Stimulated activated CD4-positive, alpha-beta T cell treated with anti-CD3 and anti-CD28 coated beads, Interleukin-4, amount 100 ng/mL, for 24 hours (primary cell): ENCODE measurements at places on chromosomes 5 and 9.

GRCh38 chr9:14525856-14526255, 167.4 kb downstream of the ZDHHC21 start:
- no peak for DNase-seq

DNA sequence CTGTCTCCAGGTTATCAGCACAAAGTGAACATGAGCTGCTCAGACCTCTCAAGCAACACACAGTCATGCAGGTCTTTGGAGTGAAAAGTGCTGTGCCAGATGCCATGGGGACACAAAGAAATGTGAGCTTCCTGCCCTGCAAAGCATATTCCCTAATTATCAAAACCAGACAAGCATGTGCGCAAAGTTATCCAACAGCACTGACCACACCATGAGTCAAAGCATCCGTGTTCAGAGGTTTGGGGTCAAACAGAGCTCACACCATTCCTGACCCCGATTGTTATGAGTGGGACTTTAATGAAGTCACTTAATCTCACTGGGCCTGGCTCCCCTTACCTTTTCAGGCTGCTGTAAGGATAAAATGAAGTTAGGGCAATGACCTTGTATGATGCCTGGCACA, 138.5 kb downstream of the SLIT3 start:
- DNase-seq: no peak

- DNase-seq: no peak
These were observed 98.2 kb downstream of the GHR start for GRCh38 chr5:42521406-42521805.

- DNase-seq: no peak
These were observed 251.9 kb downstream of the BNC2 start for GRCh38 chr9:16618524-16618923.

DNA sequence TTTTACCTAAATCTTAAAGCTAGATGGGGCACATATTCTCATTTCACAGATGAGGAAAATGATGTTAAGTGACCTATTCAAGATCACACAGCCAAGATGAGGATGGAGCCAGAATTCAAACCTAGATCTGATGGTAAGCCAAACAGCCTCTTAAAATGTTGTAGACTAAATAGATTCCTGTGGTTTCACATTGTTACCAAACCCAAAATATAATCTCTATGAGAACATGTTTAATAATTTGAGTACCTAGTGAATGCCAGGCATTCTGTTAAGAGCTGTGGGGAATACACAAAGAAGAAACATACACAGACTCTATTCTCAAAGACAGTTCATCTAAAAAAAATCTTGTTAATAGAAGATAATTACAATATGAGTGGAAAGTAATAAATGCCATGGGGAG, 25.2 kb downstream of the HOMER1 start:
- no peak for DNase-seq

DNA sequence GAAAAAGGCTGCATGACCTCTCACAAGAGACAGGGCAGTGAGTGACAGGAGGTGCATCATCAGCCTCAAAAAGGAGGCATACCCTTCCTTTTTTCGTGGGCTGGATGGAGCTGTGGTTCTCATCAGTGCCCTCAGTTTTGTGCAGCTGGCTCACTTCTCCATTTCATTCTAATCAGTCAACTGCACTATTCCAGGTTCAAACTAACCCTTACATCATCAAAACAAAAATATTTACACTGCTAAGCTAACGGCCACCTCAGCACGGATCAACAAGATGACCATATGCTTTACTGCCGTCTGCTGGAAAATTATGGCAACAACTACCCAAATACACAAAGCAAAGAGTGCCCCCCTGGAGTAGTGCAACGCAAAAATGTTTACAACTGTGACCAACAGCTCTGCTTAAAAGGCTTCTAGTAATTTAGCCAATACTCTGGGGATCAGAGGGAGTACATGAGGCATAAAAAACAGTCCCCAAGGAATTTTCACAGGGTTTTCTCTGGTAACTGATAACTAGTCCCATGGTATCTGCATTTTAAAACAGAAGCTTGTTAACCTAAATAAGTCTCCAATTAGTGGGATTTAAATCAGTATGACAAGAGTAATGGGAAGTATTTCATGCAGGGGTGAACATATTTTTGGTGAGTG, 10.8 kb downstream of the KCNV2 start:
- no peak for DNase-seq

GRCh38 chr5:34655354-34655991, 655 bp upstream of the RAI14 start:
- peak; percentile 28 for DNase-seq

DNA sequence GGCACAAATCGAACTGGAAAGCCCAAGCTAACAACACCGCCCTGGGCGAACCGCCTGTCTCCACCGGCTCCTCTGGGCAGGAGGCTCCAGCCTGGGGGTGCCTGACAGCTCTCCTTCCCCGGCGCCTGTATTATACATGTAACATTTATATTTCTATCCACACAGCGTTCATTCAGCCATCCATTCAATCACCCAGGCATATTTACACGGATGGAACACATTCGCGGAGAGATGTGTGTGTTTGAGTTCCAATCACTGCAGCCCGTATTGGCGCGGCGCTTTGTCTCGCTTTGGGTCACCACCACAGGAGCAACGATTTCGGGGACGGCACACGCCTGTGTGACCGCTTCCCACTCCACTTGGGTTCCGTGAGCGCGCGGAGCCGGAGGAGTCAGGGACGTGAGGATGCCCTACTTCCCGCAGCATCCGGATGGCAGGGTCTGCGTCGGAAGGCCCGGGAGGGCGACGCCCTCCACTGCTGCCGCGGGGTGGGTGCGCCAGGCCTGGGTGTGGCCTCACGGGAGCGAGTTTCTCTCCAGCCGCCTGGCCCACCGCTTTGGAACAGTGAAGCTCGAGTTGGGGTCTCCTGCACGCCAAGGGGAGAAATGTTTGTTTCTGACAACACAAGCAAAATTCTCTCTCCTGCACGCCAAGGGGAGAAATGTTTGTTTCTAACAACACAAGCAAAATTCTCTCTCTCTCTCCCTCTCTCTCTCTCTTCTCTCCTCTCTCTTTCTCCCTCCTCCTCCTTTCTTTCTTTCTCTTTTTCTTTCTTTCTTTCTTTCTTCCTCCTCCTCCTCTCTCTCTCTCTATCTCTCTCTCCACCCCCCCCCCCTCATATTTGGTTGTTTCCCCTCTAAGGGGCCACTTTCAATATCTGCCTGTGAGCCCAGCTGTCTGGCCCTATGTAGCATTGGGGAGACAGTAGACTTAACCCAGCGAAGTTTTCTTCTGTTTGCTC, 1.1 kb upstream of the SV2C start:
- DNase-seq: no peak

DNA sequence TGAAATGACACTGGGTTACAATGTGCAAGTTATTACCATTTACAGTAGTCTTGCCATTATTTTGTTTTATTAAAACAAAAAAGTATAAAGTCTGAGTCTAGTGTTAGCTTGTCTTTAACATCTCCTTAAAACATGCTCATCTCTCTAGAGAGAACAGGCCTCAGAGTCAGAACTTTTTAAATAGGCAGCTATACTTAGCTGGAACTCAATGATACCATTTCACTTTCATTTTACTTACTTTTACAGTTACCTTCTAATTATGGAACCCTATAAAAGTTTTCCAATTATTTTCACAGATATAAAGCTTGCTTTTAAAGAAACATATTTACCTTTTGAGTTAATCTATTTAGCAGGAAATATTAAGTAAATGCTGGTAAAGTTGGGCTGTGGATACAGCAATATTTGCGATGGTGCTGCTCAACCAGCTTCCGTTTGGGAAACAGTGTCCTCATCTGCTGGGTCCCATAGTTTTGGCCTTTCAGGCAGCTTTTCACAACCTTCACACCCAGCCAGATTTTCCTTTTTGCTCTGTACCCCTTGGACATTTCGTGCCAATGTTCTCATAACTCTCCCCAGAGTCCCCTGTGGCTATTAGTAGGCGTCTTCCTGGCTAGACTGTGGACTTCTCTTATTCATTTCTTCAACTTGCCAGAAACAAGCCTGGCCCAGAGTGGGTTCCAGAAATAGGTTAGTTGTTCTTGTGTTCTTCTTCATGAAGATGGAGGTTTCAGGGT, 36.3 kb upstream of the UBTD2 start:
- DNase-seq: no peak

DNA sequence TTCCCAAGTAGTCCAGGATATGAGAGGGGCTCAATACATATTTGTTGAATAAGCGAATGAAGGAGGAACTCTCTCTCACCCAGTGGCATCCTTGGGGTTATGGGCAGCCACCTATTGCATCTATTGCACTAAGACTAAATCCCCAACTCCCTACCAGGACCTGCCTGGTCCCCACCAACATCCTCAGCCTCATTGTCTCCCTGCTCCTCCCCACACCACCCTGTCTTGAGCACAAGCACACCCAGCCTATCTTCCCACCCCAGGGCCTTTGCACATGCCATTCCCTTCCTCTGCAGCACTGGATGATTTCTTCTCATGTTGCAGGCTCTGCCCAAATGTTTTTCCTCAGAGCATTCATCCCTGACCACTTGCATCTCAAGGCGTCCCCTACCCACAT, 133.8 kb downstream of the BARX1 start:
- no peak for DNase-seq
